ENCODE measurements at places on chromosomes 12 and 14. TPM values are rescaled to one million over a fixed set of nuclear protein-coding genes. Genes with fewer than 3 reads are reported as not detected.

DNA sequence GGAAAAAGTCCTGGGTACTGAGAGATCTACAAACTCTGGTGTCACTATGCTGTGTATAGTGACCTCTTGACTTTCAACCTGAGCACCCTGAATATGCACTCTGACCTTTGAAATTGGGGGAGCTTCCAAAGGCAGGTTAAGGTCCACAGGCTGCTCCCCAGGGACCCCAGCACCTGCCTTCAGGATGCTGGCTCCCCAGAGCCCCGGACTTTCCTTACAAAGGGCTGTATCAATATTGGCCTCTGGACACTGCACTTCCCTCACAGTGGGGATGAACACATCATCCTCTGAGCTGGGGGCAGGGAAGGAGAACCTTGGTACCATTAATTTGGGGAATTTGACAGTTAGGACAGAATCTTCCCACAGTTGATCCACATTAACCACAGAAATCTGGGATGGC, 14.3 kb downstream of the PLD4 start:
- no peaks in the 10 kb centered on the region for H3K36me3 ChIP-seq
- no peaks in the 10 kb centered on the region for H3K27me3 ChIP-seq
- no peak overlapping the region for H3K27ac ChIP-seq
- H3K4me3 ChIP-seq, result no peak overlapping the region

DNA sequence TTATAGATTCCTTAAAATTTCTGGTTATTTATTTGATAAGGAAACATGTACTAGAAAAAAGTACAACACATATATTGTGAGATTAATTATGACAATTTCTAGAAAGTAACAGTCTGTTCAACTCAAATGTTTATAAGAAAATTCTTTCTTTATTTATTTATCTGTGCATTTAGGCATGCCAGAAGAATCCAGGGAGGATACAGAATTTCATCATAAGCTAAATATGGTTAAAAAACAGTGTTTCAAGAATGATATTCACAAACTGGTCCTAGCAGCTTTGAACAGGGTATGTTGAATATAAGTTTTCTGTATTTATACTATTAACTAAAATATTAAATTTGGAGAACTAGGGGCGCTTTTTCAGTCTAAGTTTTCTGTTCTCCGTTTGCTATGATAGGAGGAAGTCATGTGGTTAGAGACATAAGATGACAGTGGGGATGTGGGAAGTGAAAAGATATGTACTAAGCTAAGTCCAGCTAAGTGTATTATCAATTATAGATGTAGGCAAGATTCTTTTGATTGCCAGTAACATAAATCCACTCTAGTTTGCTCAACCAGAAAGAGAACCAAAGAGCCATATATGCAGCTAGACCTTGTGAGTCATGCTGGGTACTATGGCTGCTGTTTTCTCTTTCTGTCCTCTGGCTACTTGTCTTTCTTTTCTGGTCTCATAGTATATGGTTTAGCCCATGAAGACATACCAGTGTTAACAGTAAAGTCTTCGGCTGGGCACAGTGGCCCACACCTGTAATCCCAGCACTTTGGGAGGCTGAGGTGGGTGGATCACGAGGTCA, 39.0 kb downstream of the LRRK2 start:
- DNase-seq, result no peak
- no peaks in the 10 kb centered on the region for H3K4me1 ChIP-seq
- no peaks in the 10 kb centered on the region for H3K27me3 ChIP-seq
- no peak overlapping the region for H3K27ac ChIP-seq

DNA sequence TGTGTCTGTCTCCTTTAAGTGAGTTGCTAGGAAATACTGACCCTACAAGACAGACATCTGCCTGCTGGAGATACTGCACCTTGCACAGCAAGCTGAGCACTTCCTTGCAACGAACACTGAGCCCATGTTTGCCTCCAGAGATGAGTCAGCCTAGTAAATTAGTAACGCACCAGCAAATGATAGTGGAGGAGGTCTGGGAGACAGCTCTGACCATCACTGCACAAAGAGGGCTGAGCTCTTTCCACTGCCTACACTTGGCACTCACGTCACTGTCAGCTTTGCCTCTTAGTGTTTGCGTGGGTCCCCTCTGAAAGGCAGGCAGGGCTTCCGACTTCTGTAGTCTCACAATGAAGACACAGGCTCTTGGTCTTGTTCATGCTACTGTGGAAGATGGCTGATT, 109.0 kb downstream of the APAF1 start:
- H3K27me3 ChIP-seq, result no peaks in the 10 kb centered on the region
- H3K4me3 ChIP-seq, result no peak overlapping the region
- peak overlapping the region; percentile 23 for H3K27ac ChIP-seq
- H3K36me3 ChIP-seq, result no peaks in the 10 kb centered on the region
- H3K4me1 ChIP-seq, result peaks cover 33% of the 10 kb centered on the region
- DNase-seq, result peak; percentile 80

- H3K4me3 ChIP-seq, result no peak overlapping the region
- no peaks in the 10 kb centered on the region for H3K27me3 ChIP-seq
- no peak overlapping the region for H3K27ac ChIP-seq
- peaks cover 11% of the 10 kb centered on the region for H3K36me3 ChIP-seq
Observed at GRCh38 chr12:27534060-27534764, 10.2 kb downstream of the PPFIBP1 start.

DNA sequence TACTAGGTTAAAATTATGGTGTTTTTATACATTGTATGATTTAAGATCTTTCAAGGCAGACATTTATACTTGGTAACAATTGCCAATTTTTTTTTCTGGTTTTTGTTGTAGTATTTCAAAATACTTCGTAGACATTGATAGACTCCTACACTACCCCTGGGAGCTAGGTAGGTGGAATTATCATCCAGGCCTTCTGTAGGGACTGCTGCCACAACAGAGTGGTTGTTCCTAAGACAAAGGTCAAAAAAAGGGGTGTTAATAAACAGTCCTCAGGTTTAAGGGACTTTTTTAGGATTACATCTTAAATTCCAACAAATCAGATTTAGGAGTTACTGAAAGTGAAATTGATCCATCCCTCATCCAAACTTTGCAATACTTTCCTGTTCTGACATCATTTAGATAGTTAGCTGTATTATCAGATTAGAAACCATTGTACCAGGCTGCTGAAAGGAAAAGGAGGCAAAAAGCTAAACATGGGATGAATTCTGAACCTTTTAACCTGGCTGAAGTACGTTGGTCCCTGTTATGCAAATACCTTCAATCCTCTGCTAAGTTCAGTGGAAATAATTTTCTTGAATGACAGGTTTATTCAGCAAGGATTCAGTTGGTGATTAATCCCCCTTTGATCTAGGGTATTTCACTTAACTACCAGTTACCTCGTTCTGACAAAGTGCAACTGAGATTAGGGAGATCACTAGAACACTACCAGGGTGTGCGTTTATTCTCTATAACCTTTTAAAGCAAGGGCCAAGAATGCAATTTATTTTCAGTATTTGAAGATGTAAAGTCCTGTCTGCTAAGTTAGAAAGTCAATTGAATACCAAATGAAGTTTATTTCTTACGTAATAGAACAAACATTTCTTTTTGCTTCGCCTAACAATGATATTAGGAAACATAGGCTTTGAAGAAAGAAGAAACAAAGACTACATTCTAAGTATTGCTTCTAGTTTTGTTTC, 23.2 kb downstream of the AP5M1 start:
- no peaks in the 10 kb centered on the region for H3K4me1 ChIP-seq
- H3K36me3 ChIP-seq, result peaks cover 16% of the 10 kb centered on the region
- no peaks in the 10 kb centered on the region for H3K27me3 ChIP-seq
- DNase-seq, result no peak
- H3K27ac ChIP-seq, result no peak overlapping the region
- H3K4me3 ChIP-seq, result no peak overlapping the region

GRCh38 chr14:50928002-50928635, 16.2 kb downstream of the PYGL start:
- H3K4me3 ChIP-seq, result no peak overlapping the region
- peak overlapping the region; percentile 67 for H3K27ac ChIP-seq
- peak; percentile 97 for DNase-seq
- H3K27me3 ChIP-seq, result no peaks in the 10 kb centered on the region

GRCh38 chr12:31325877-31326631, at the start of gene SINHCAF:
Gene SINHCAF, minus strand, starts transcription at chr12:31326150. Its CDS starts 27,946 bp downstream, at chr12:31298204.
- no peaks in the 10 kb centered on the region for H3K4me1 ChIP-seq
- H3K36me3 ChIP-seq, result no peaks in the 10 kb centered on the region
- H3K4me3 ChIP-seq, result peak within 1 kb of the TSS; percentile 98
- DNase-seq, result peak; percentile 99
- peak within 1 kb of the TSS; percentile 44 for H3K27ac ChIP-seq
- peaks cover 16% of the 10 kb centered on the region for H3K27me3 ChIP-seq

DNA sequence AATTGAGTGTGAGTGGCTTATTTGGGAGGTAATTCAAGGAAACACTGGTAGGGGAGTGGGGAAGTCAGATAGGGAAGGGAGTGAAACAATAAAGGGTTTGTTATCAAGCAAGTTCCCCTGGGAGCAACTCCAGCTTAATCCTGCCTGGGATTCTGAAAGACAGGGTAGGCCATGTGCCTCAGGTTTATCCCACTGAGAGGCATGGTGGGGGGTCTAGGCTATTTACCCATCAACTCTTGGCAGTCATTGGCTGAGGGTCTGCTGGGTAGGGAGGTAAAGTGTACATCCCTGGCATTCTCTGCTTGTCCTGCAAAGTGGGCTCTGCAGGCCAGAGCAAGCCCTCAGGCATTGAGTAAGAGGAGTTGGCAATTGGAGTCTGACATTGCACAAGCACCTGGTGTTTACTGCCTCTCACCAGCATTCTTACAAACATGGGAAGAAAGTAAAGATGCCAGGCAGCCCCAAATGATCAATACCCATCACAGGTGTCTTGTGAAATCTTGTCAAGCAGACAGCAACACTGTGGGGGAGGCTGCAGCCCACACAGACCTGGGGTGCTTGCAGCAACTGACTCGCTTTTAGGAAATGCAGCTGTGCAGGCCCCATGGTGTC, 169.3 kb downstream of the KTN1 start:
- H3K27ac ChIP-seq, result no peak overlapping the region
- H3K4me1 ChIP-seq, result no peaks in the 10 kb centered on the region
- no peaks in the 10 kb centered on the region for H3K36me3 ChIP-seq

GRCh38 chr12:103140286-103140685, 182.8 kb downstream of the ASCL1 start:
- H3K27ac ChIP-seq, result no peak overlapping the region
- no peak overlapping the region for H3K4me3 ChIP-seq
- no peak for DNase-seq
- no peaks in the 10 kb centered on the region for H3K4me1 ChIP-seq

GRCh38 chr14:39974036-39974435, 541.8 kb upstream of the FBXO33 start:
- no peak overlapping the region for H3K27ac ChIP-seq
- no peaks in the 10 kb centered on the region for H3K4me1 ChIP-seq
- H3K27me3 ChIP-seq, result no peaks in the 10 kb centered on the region
- H3K4me3 ChIP-seq, result no peak overlapping the region
- no peaks in the 10 kb centered on the region for H3K36me3 ChIP-seq
- DNase-seq, result no peak

DNA sequence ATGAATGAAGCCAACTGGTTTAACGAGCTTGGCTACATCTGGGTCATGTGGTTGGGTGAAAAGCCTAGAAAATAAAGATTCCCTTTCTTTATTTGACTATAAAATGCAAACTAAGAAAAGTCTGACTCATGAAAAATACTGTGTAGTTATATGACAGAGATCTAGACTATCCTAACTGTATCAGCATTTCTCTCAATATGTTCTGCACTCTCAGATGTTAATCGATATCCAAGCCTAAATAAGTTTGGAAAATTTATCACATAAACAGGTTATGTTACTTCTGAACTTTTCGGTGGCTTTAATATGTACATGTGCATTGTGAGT, 133.1 kb downstream of the DAAM1 start:
- H3K27ac ChIP-seq, result peak overlapping the region; percentile 76
- no peaks in the 10 kb centered on the region for H3K27me3 ChIP-seq
- peaks cover 33% of the 10 kb centered on the region for H3K4me1 ChIP-seq
- DNase-seq, result no peak
- H3K4me3 ChIP-seq, result peak overlapping the region; percentile 24

- no peak overlapping the region for H3K27ac ChIP-seq
- DNase-seq, result no peak
- no peaks in the 10 kb centered on the region for H3K36me3 ChIP-seq
- H3K27me3 ChIP-seq, result no peaks in the 10 kb centered on the region
Observed at GRCh38 chr12:110050927-110051326, 2.6 kb upstream of the C12orf76 start.

GRCh38 chr12:21651821-21652220, 5.8 kb downstream of the LDHB start:
- H3K27me3 ChIP-seq, result no peaks in the 10 kb centered on the region
- no peak overlapping the region for H3K27ac ChIP-seq
- DNase-seq, result no peak
- peaks cover 54% of the 10 kb centered on the region for H3K36me3 ChIP-seq
- H3K4me3 ChIP-seq, result no peak overlapping the region

- H3K27me3 ChIP-seq, result no peaks in the 10 kb centered on the region
- H3K4me1 ChIP-seq, result peaks cover 12% of the 10 kb centered on the region
- H3K27ac ChIP-seq, result peak overlapping the region; percentile 90
Observed at GRCh38 chr12:124566161-124566996, 1.0 kb downstream of the NCOR2 start.

DNA sequence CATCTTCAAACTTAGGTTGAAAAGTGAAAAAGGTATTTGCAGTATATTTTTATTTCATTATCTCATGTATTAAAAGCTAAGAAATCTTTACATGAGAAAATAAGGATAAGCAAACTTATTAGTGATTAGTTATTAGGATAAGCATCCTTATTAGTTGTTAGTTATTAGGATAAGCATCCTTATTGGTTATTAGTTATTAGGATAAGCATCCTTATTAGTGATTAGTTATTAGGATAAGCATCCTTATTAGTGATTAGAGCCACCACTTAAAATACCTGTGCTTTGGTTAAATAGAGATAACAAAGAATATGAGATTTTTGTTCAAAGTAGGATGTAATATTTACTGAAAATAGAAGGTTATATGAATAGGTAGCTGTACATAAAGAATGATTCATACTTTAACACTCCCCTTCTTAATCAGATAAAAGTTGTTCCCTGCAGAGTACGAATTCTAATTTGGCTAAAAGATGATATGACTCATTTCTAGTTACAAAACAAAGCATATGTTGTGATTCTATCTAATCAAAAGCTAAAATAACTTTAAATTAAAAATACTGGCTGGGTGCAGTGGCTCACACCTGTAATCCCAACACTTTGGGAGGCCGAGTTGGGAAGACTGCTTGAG, 56.4 kb downstream of the KDM5A start:
- H3K4me1 ChIP-seq, result peaks cover 7% of the 10 kb centered on the region
- H3K36me3 ChIP-seq, result peaks cover 59% of the 10 kb centered on the region
- H3K4me3 ChIP-seq, result no peak overlapping the region
- DNase-seq, result peak; percentile 39

- peak; percentile 1 for DNase-seq
- no peak overlapping the region for H3K27ac ChIP-seq
- H3K4me3 ChIP-seq, result no peak overlapping the region
- no peaks in the 10 kb centered on the region for H3K4me1 ChIP-seq
- no peaks in the 10 kb centered on the region for H3K36me3 ChIP-seq
Observed at GRCh38 chr14:59771577-59771976, 99.0 kb downstream of the RTN1 start.

- peaks cover 19% of the 10 kb centered on the region for H3K36me3 ChIP-seq
- no peaks in the 10 kb centered on the region for H3K4me1 ChIP-seq
- peak; percentile 91 for DNase-seq
- H3K4me3 ChIP-seq, result peak overlapping the region; percentile 93
- H3K27me3 ChIP-seq, result no peaks in the 10 kb centered on the region
- H3K27ac ChIP-seq, result peak overlapping the region; percentile 85
Observed at GRCh38 chr14:20469890-20470602, 840 bp downstream of the PNP start.

The PEBP1 gene
- 217 TPM for total RNA-seq

The DLK1 gene
- total RNA-seq, result not detected

The IL31 gene
- total RNA-seq, result not detected

The OR4E2 gene
- total RNA-seq, result not detected

The KRT86 gene
- not detected for total RNA-seq

The SMCO2 gene
- not detected for total RNA-seq

The ZDHHC22 gene
- total RNA-seq, result not detected

The KRT2 gene
- not detected for total RNA-seq

The TSPAN11 gene
- total RNA-seq, result 0.76 TPM

The SLIRP gene
- 147 TPM for total RNA-seq

The E2F7 gene
- total RNA-seq, result 2.5 TPM

The TSHR gene
- total RNA-seq, result not detected

The IL26 gene
- total RNA-seq, result not detected

Data from GM23248 (cell line).